CD8-positive, alpha-beta memory T cell (primary cell): ENCODE measurements at places on chromosomes 2 and 18.

GRCh38 chr2:38415728-38416291 lies 38.7 kb upstream of the ATL2 start:
- no peak for DNase-seq

GRCh38 chr2:179429060-179429471 lies 164.4 kb upstream of the SESTD1 start:
- DNase-seq = no peak

GRCh38 chr2:62178741-62179271 lies 17.1 kb upstream of the B3GNT2 start:
- DNase-seq = no peak

DNA sequence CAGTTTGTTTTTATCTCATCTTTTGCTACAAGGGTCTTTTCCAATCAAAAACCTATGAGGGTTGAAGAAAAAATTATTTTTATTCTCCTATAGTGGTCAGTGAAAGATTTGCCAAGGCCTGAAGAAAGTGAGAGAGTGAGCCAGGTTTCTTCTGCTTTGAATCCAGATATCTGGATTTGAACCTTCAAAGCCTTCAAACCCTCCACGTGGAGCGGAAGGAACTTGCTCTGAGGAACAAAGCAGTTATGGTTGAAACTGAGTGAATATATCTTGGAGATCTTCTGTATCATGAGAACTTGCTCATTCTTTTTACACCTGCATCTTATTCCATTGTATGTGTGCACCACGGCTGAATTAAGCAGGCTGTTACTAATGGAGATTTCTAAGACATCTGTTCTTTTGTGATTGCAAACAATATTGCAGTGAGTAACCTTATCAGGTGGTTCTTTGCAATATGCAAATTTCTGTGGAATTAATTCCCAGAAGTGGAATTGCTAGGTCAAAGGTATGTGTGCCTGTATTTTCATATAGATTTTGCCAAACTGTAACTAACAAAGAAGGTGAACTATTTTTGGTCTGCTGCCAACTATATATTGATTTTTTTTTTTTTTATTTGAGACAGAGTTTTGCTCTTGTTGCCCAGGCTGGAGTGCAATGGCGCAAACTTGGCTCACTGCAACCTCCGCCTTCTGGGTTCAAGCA lies 147.9 kb downstream of the B3GNT2 start:
- DNase-seq = no peak

DNA sequence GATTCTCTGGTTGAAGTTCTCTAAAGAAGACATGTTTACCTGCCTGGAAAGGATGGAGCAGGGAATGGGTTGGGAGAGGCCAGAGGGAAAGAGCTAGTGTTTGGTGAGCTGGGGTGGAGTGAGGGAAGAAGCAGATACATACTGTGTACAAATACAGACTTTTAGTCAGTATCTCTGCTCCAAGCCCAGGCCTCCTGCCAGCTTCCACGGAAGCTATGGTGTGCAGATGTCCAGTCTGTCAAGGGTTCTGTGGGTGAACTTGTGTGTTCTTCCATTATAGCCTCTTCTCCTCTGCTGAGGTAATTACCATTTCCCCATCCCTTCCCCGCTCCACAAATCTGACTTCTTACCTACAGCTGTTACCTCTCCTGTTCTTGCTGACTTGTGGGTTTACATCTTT lies 208.6 kb downstream of the HRH4 start:
- DNase-seq = no peak

- peak; percentile 82 for DNase-seq
Observed at GRCh38 chr2:68726608-68727367, 7.8 kb upstream of the ARHGAP25 start.

GRCh38 chr2:14982790-14983189 lies 350.3 kb downstream of the LRATD1 start:
- no peak for DNase-seq
